Activated naive CD4-positive, alpha-beta T cell (primary cell): ENCODE measurements at places on chromosomes 12 and 14.

DNA sequence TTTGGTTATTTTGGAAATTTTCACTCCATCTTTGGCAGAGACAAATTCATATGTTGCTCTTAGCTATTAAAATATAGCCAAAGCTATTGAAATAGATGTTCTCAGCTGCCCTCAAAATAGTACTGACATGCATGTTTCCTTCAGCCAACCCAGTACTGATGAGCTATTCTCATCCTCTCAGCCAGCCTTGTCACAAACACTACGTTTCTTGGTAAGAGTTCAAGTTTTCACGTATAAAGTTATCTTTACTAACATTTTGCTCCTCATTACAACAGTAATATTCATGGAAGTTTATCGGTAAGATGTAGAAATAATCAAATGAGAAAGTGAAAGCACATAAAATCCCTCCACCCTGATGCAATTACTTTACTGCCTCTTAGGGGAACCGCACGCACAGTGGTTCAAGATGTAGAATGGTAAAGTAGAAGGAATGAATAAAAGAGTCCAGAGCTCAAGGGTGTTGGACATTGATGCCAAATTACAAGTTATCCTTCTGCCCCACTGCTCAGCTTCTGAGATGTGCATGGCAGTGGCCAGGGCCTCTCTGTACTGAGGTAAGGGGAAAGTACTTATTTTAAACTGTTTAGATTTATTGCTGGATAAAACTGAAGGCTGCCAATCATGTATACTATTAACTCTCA lies 20.7 kb downstream of the GCH1 start:
- DNase-seq: no peak

DNA sequence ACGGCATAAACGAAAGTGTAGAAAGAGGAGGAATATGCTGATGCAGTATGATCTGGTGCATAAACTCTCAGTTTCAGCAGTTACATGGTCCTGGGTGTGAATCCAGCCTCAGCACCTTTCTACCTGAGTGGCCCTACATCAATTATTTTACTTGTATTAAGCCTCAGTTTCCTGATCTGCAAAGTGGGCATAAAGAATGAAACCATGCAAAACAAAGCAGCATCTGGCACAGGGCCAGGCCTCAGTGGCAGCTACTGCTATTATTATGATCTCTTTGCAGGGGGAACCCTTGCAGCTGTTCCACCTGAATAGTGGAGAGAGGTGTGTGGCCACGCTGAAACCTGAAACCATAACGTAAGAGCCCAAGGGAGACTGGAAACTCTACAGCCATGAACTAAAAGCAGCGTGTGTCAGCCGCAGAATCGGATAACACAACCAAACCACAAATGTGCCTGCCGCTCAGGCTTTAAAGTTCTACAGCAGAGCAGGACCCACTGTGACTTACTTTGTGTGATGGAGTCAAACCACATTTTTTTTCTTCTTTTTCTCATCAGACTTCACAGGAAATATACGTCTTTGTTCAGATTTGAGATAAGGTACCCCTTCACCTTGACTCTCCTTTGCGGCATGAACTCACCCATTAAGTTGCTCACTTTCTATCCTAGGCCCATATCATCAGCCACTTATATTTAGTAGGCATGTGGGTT lies 29.2 kb upstream of the FOS start:
- peak; percentile 62 for DNase-seq

DNA sequence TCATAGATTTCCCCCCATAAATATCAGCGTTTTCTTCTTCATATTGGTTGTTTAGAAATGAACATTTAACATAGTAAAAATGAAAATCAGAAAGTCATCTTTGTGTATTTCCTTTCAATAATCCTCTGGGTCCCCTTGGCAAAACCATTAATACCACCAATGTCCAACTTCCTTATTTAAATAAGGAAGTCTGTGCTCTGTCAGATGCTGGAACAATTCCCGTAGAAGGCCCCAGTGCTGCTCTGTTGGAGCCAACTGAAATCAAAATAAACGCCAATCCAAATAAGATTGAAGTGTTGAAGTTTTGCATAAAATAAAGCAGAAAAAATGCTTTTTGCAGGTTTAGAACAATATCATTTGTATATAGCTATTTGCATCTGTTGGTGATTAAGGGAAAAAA lies 93.1 kb downstream of the PPM1H start:
- no peak for DNase-seq

- DNase-seq: no peak
These were observed 71.4 kb downstream of the GNS start for GRCh38 chr12:64687816-64688215.

DNA sequence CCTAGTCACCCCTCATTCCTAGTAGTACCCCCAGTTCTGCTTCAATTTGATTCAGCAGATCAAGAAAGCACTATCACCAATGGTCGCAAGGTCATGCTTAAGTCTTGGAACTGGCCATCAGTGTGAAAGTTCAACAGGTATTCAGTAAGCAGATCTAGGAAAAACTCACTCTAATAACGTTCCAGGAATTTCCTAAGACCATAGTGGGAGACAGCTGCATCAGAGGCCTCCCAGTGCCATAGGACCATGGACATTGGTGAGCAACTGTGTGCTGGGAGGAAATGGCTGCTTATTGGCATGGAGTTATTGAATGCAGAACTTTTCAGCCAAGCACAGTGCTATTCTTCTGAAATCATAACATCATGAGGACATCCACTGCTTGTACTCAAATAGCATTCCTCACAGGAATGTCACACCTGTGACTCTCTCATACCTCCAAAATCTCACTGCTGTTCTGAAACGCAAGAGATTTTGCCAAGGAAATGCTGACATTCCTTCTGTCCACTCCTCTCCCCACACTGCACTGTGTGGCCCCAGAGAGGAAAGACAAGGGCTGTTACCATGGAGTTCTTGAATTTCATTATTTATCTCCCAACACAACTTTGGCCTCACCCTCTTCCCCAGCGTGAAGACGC lies 30.9 kb upstream of the MDM2 start:
- DNase-seq: no peak

- DNase-seq: no peak
These were observed 379.9 kb downstream of the AEBP2 start for GRCh38 chr12:19819231-19819630.
